ENCODE measurements at places on chromosomes 7 and 10.

- no peak for DNase-seq
These were observed 570 bp upstream of the ARF5 start for GRCh38 chr7:127587663-127588018.

DNA sequence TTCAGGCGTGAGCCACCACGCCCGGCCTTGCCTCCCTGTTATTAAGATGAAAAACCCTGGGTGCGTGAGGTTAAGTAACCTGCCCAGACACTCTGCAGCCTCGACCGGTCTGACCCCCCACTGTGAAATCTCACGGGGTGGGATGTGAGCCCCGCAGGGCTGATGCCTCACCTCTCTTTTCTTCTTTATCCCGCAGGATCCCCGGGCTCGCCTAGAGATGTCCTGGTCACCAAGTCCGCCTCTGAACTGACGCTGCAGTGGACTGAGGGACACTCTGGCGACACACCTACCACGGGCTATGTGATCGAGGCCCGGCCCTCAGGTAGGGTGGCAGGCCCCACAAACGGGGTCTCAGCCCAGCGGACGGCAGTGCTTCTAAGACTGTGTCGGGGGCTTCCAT, 461.1 kb upstream of the FOXK1 start:
- DNase-seq: no peak

- no peak for DNase-seq
These were observed 352 bp upstream of the ZNF485 start for GRCh38 chr10:43605850-43606322.

DNA sequence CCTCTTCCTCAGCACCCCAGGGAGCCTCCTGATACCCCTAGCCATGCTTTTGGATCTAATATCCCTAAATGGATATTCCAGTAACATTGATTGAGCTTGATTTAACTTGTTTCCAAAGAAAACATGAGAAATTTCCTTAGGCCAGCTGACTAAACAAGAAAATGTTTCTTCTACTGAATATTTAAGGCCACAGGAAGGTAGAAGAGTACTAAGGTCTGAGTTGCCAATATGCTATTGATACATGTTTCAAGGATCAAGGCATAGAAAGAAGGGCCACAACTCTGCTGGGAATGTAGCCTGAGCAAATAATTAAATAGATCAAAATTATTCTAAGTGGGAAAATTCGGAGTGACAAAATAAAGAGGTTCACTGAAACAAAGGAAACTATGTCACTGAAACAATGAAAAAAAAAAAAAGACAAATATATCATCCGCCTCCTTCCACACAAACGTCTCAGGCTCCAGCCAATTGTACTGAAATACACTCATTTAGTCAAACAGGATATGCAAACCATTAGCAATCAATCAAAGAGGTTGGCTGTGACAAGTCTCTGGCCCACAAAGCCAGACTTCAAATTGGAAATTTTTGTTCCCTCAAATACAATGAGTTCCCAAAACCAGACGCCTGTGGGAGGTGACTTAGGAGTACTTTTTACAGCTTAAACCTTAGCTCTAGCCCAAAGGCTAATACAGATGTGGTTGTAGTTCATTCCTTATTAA, 396.2 kb downstream of the HTR7 start:
- DNase-seq: no peak

DNA sequence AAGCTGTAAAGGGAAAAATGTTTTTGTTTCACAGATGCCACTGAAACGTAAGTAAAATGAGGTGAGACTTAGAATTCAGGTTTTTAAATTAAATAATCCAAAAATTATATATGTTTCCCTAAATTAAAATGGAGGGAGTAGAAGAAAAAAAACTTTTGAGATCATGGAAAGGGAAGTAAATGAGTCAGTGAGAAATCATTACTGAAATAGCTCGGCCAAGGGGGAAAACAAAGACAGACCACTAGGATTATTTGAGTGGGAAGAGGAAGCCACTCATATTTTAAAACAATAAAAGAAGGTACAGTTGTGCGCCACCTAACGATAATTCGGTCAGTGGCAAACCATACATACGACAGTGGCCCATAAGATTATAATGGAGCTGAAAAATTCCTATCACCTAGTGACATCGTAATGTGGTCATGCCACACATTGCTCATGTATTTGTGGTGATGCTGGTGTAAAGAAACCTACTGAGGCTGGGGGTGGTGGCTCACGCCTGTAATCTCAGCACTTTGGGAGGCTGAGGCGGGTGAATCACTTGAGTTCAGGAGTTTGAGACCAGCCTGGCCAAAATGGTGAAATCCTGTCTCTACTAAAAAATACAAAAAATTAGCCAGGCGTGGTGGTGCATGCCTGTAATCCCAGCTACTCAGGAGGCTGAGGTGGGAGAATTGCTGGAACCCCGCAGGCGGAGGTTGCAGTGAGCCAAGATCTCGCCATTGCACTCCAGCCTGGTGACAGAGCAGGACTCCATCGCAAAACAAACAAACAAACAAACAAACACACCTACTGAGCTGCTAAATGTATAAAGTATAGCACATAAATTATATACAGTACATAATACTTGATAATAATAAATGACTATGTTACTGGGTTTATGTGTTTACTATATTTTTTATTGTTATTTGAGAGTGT, 64.7 kb downstream of the MKX start:
- no peak for DNase-seq

DNA sequence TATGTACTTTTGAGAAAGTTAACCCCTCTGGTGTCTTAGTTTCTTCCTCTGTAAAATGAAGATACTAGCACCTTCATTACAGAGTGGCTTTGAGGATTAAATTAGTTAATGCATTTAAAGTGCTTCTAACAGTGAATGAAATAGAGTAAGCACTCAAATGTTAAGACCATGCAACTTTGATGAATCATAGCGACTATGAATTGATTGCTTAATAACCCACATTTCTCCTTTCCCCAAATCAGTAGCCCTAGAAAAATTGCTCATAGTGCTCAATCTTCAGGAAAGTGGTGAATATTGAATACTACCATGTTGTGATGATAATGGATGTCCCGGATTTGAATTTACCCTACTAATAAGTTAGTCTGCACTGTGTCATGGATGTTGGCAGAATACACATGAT, 48.1 kb downstream of the CD36 start:
- DNase-seq: no peak

Measured in right lung (tissue), 10 donors.